ENCODE measurements at places on chromosomes 11 and 22.

GRCh38 chr11:35349897-35350296 lies 69.5 kb downstream of the SLC1A2 start:
- DNase-seq = no peak

DNA sequence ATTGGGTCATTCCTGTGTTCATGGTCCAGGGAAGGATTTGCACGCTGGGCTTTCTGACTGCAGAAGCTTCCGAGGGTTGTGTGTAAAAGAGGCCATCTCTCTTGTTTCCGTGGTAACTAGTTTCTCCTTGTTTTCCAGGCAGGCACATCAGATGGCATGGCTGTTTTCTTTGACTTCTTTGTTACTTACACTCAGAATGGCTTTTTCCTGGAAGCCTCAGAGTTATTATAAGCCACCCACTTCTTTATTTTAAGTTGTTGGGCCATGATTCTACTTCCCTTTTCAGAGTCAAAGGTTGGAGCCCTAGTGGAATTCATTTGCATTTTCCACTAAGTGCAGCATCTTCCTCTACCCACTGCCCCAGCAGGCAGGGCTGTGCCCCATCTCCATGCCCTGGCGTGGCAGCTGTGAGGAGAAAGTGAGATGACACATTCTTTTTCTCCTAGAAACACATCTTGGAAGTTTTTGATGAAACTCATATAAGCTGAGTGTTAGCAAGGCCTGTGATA lies 94.9 kb downstream of the PRR5L start:
- DNase-seq = no peak

DNA sequence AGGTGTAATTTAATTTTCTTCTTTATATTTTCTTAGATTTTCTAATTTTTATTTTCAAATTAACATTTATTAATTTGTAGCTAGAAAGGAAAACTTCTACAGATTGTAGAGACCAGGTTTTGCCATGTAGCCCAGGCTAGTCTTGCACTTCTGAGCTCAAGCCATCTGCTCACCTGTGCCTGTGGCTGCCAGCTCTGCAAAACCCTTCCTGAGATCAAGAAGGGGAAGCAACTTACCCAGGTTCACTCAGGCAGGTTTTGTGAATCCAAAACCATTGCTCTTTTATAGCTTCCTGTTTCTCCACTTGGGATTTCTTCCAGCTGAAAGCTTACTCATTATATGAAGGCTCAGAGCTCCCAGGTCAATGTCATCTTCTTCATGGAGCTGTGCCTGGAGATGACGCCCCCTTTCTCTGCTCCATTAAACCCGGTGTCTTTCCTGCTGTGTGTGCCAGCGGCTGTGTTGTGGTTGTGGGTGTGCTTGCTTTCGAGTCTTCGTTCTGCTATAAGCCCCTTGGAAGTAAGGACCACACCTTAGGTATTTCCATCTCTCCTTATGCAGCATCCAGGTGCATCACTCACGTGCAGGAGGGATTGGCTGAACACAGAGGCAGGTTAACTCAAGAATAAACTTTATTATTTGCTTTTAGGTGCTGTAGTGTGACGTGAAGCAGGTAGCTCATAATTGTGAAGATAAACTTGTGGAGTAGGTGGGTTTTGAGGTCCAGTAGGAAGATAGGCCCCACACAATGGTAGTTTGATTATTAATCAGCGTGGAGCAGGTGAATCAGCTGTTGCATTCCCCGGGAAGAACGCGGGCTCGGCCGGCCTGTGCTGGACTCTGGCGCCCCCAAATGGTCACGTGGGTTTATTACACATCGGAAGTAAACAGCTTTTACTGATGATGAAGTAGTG lies 42.2 kb upstream of the INCENP start:
- DNase-seq = peak; percentile 42

DNA sequence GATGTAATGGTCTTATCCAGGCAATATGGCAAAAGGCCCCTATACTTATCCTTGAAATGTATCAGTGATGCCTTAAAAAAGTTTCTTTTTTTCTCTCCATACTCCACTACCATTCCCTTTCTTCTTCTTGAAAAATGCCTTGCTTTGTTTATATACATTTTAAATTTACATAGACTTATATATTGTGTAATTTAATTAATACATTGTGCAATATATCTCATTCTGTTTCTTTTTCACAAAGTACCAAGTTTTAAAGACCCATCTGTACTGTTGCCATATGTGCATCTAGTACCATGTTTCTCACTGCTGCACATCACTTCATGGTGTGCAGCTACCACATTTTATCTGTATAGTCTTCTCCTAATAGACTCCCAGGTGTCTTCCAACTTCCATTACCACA lies 7.5 kb downstream of the MMP8 start:
- DNase-seq = no peak

- DNase-seq = no peak
These were observed 41.4 kb upstream of the CLDN5 start for GRCh38 chr22:19565382-19566278.

GRCh38 chr11:72842126-72842525 lies 27.9 kb downstream of the ATG16L2 start:
- no peak for DNase-seq

DNA sequence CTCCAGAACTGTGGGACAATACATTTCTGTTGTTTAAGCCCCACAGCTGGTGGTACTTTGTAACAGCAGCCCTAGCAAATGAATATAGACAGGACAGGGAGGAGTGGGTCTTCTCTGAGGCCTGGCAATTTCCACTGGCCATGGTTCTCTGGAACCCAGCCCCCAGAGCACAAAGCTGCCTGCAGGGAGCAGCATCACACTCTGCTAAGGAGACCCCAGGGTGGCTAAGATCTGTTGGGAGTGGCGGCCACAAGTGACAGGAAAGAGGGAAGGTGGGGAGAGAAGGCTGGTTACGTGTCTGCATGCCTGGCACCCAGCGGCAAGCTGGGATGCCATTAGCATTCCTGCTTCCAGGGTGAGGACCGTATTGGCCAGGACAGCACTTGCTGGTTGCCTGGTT lies 211.9 kb downstream of the ST3GAL4 start:
- DNase-seq = no peak

DNA sequence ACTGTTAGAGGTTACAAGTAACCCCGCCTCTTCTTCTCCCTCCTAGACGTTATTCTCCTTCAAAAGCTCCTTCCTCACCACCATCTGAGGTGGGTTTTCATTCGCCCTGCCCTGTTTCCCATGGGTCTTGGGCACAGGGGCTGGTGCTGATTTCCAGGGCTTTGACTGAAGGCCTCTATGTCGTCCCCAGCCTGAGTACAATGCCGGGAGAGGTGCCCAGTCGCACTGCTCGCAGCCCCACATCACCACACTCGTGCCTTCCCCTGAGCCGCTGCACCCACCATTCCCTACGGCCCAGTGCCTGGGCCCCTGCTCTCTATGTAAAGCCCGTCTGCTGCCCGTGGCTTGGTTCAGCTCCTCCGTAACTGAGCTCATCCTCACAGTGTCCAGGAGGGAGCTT lies 169.8 kb downstream of the DSCAML1 start:
- no peak for DNase-seq

- DNase-seq = no peak
These were observed 94.3 kb downstream of the RNF169 start for GRCh38 chr11:74842967-74843366.

DNA sequence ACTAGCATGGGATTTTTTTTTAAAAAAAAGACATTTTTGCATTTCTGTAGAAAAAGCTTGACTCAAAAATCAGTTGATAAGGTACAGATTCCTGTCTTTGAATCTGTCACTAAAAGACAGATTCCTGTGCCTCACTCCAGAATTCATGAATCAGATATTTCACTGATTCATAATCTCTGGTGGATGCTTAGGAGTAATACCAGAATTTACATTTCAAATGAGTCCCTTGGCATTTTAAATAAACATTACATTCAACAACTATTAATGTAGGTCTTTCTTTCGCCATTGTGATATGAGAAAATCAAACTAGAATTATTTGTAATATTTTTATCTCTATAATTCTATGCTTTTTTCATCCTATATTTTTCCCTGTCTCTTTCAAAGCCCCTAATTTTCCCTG lies 128.3 kb downstream of the APIP start:
- DNase-seq = no peak

GRCh38 chr11:9701799-9702198 lies 37.9 kb downstream of the SWAP70 start:
- no peak for DNase-seq

GRCh38 chr11:70247710-70248072 lies 22.8 kb upstream of the PPFIA1 start:
- no peak for DNase-seq

GRCh38 chr11:126633330-126633729 lies 277.8 kb downstream of the ST3GAL4 start:
- no peak for DNase-seq

DNA sequence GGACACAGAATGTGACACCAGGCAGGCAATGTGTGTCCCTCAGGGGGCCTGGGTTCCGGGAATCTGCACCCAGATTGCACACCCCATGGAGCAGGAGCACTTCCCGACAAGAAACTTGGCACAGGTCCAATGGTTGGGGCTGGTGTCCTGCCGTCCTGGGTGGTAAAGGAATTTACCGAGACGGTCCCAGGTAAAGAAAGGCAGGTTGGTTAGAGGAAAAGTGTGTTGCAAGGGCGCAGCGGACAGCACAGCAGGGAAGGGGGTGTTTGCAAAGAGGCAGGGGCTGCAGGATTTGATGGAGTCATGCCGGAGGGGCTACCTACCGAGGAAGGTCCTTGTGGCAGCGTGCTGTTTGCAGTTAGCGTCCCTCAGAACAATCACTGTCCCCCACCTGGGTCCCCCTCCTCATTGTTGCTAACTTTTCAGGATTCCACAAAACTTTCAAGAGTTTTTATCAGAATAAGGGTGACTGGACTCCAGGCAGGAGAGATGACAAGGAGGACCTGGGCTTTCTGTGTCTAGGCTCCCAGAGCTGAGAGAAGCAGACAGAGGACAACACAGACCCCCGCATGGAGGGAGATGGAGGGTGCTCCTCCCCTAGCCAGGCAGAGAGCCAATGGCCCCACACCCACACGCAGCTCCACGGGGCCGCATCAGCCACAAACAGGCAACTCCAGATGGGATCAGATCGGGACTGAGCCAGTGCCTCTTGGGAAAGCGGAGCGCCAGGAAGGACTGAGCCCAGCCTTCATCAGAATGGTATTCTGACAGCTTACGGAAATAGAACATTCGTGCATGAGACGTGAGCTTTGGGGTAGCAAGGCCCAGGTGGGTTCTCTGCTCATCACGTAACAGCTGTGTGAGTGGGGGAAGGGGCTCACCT lies 1423.9 kb downstream of the BRD1 start:
- DNase-seq = no peak

DNA sequence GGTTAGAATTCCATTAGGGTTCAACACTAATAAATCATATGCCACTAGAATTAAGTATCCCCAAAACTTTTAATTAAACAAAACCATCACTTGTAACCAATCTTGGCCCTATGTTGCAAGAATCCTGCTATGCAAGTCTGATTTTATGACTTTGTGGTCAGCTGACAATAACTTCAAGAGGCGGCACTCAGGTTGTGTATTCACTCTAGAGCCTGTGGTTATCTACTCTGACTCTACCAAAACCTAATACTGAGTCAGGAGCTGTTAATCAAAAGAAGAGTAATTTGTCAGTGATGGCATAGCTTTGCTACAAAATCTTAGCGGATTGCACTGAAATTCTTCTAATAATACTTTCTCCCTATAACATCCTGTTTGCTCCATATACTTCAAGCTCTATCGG lies 253.7 kb downstream of the AASDHPPT start:
- DNase-seq = no peak

- DNase-seq = no peak
These were observed at the start of gene ACCSL for GRCh38 chr11:44047931-44048431. ACCSL (plus strand) TSS chr11:44047981; CDS start chr11:44048037, 56 bp downstream.

GRCh38 chr11:7524462-7525235 lies 10.8 kb downstream of the PPFIBP2 start:
- DNase-seq = no peak

DNA sequence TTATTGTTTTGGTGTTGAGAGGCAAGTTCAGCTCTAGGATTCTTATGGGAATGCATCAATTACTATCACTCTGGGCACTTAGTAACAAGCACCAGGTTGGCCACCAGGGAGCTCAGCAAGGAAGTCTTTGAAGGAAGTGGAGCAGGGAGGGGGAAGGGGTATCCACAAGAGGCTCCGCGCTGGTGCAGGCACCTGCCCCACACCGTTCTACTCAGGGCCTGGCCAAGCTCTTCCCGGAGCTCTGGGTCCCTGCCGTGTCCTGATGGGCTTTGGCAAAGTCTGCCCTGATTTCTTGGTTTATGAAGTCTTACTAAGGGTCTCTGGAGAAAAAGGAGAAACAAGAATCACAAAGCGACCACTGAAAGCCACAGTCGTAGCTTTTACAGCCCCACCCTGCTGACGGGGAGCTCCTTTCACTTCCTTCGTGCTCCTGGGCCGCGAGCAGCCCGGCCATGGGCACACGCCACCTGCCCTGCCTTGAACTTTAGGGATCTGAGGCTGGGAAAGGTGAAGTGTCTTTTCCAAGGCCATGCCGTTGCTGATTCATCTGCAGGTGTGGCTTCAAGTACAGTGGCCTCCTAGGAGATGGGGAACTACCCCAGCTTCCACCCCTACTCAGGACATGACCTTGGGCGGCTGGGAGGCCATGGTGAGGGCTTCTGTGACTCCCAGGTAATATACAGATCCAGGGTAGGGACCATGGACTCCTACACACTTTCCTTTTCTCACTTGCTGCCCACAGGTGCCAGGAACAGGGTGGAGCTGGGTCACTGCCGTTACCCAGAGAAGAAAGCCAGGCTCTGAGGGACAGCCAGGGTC lies 15.9 kb upstream of the LRRC32 start:
- no peak for DNase-seq

GRCh38 chr11:125662689-125663088 lies 18.0 kb downstream of the ACRV1 start:
- no peak for DNase-seq

- no peak for DNase-seq
These were observed 249.1 kb upstream of the UBASH3B start for GRCh38 chr11:122406466-122406865.

- no peak for DNase-seq
These were observed 284.7 kb upstream of the ANO5 start for GRCh38 chr11:21908211-21908610.

- no peak for DNase-seq
These were observed 16.6 kb downstream of the SAA1 start for GRCh38 chr11:18282626-18283025.

DNA sequence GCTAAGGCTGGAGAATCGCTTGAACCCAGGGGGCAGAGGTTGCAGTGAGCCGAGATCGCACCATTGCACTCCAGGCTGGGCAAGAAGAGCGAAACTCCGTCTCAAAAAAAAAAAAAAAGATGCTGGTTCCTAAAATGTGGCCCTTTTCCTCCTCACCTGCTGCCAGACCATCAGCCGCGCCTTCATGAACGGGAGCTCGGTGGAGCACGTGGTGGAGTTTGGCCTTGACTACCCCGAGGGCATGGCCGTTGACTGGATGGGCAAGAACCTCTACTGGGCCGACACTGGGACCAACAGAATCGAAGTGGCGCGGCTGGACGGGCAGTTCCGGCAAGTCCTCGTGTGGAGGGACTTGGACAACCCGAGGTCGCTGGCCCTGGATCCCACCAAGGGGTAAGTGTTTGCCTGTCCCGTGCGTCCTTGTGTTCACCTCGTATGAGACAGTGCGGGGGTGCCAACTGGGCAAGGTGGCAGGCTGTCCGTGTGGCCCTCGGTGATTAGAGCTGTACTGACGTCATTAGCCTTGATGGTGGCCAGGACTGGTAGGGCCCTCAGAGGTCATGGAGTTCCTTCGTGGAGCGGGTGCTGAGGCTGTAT lies 50.7 kb upstream of the PPP6R3 start:
- no peak for DNase-seq
